ENCODE measurements at places on chromosomes 12 and 14. TPM values are rescaled to one million over a fixed set of nuclear protein-coding genes. Genes with fewer than 3 reads are reported as not detected.

SCN8A gene
- 0.19 TPM for polyA plus RNA-seq

TMTC1 gene
- 44.6 TPM for polyA plus RNA-seq

EP400 gene
- 9.8 TPM for polyA plus RNA-seq

KLHDC1 gene
- 1.1 TPM for polyA plus RNA-seq

LIN7A gene
- polyA plus RNA-seq = 7.5 TPM

AHNAK2 gene
- polyA plus RNA-seq = 2.5 TPM

TAS2R9 gene
- polyA plus RNA-seq = not detected

SERPINA6 gene
- not detected for polyA plus RNA-seq

ADGRD1 gene
- polyA plus RNA-seq = 25.7 TPM

RILPL1 gene
- 95.9 TPM for polyA plus RNA-seq

DHRS2 gene
- polyA plus RNA-seq = not detected

KRT83 gene
- polyA plus RNA-seq = not detected

TMEM132D gene
- not detected for polyA plus RNA-seq

OLR1 gene
- 0.07 TPM for polyA plus RNA-seq

ZBTB25 gene
- polyA plus RNA-seq = 4.0 TPM

KRT72 gene
- not detected for polyA plus RNA-seq
